Naive thymus-derived CD8-positive, alpha-beta T cell (primary cell): ENCODE measurements at places on chromosomes 6 and 20. TPM values are rescaled to one million over a fixed set of nuclear protein-coding genes. Genes with fewer than 3 reads are reported as not detected.

The SPTLC3 gene
- polyA plus RNA-seq = 0.37 TPM

The ZNF292 gene
- polyA plus RNA-seq = 22.4 TPM

The THBS2 gene
- 0.06 TPM for polyA plus RNA-seq

The UBR2 gene
- polyA plus RNA-seq = 7.0 TPM

The SMPD2 gene
- polyA plus RNA-seq = 5.8 TPM

The C6orf15 gene
- polyA plus RNA-seq = not detected

The RAB32 gene
- polyA plus RNA-seq = 0.27 TPM

The SLC22A16 gene
- not detected for polyA plus RNA-seq
